ENCODE measurements at places on chromosomes 1 and 21.

GRCh38 chr1:211133393-211133835 is 534 bp downstream of the KCNH1 start:
- no peak for DNase-seq

DNA sequence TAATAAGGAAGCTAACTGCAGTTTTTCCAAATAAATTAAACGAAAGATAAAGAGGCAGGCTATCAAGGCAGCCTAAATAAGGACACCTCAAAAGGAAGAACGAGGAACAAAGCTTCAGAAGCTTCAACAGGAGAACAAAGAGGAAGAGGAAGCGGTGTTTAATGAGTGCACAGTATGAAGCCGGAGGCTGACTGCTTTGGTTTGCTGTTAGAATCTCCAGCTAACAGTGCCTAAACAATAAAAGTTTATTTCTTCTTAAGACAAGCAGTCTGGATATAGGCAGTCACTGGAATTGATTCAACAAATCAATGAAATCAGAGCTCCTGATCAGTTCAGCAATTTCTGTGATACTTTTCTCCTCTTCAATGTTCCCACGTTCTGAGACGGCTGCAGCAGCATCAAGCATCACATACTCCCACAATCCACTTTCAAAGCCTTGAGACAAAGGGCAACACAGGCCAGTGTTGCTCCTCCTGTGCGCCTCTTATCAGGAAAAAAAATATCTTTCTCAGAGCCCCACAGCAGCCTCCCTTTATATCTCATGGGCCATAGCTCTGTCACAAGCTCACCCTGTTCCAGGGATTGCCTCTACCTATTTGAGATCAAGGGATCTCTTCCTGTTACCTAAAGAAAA is 365.6 kb upstream of the ST6GALNAC5 start:
- DNase-seq, result no peak

- DNase-seq, result no peak
Measured at GRCh38 chr1:167416506-167416905, 101.8 kb downstream of the CD247 start.

GRCh38 chr1:36306210-36306901 is at the start of gene SH3D21:
Gene SH3D21, plus strand, starts transcription at chr1:36306368. Its CDS starts 53 bp downstream, at chr1:36306421.
- peak; percentile 34 for DNase-seq

DNA sequence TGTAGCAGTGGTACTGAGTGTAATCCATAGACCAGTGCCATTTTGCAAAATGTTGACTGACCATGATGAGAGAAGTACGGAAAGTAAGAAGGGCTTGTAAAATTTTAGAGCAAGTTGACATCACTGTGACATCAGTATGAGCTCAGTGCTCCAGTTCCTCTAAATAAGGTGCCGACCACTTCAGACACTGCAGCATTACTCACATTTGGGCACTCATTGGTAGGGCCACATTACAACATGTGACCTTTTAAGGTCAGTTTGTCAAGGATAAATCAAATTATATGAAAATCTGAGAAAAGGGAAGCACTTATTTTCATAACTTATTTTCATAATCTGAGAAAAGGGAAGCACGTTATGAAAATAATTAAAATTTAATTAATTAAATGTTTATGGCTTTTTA is 128.0 kb upstream of the ERG start:
- no peak for DNase-seq

DNA sequence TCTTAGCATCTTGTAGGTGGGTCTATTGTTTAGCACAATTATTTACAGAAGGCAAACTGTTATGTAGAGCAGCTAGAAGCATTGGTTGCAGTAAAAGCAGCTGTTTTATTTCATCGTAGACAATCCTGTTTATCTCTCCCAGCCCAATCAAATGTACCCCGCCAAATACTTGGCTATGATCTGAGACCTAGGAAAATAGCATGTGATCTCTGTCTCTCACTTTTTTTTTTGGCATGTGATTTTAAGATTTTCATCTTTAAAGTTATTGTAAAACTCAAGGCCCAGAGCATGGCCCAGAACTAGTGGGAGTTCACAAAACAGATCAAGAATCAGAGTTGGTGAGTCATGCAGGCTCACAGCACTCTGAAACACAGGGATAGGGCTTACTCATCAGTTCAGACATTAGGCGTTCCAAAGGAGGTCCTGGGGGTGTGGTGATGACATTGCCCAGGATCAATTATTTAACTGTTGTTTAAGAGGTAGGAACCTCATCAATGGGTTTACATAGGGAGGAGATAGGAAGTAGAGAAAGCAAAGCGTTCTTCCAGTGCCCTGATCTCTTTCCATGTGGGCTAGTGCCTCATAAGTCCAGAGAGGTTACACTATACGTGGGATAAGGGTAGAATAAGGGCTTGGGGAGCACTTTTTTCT is 40.2 kb downstream of the TBX19 start:
- no peak for DNase-seq

DNA sequence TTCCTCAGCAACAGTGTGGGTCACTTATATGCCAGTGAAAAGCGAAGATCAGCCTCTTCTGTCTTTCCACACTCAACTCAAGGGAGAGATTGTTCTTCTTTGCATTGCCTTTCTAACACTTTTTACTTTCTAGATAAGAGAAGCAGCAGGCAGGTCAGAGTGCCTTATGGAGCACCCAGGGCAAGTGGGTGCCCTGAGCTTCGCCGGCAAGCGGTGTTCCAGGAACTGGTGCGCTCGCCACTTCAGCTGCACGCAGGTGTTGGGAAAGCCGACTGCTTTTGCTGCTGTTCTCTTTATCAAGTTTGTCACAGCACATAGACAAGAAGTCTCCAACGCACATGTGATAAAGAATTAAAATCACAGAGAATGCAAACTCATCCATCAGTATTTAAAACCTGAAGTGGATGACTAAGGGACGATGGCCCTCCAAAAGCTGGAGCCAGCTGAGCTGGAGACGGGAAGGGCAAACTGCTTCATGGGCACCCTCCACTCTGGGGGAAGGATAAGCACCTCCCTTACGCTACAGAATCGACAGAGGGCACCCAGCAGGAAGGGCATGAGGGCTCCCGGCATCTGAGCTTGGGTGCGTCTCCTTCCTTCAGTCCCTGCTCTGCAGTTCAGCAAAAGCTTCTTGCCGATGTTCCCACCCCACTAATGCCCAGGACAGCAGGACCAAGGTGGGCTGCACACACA is 20.7 kb downstream of the UBE2G2 start:
- no peak for DNase-seq

DNA sequence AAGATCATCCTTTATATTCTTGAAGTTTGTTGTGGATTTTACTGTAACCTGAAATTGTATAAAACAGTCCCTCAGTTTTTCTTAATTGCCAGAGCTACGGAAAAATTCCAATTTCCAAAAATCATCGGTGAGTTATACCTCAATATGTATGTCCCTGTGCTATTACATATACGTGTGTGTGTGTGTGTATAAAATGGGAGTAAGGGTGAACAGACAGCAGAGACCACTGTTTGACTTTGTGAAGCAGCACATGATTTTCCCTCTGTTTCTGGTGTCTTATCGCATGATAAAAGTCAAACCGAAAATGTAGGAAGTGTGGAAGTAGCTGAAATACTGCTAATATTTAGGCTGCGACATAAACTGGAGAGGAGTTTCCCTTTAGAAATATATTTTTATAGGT is 1.2 kb downstream of the OR2T1 start:
- DNase-seq, result peak; percentile 28

All from HEK293T (cell line).